Dorsolateral prefrontal cortex (tissue), 122 donors: ENCODE measurements at places on chromosomes 7 and 10.

- peak; percentile 82 for DNase-seq
These were observed 312.0 kb upstream of the ZMIZ1 start for GRCh38 chr10:78756604-78757343.

DNA sequence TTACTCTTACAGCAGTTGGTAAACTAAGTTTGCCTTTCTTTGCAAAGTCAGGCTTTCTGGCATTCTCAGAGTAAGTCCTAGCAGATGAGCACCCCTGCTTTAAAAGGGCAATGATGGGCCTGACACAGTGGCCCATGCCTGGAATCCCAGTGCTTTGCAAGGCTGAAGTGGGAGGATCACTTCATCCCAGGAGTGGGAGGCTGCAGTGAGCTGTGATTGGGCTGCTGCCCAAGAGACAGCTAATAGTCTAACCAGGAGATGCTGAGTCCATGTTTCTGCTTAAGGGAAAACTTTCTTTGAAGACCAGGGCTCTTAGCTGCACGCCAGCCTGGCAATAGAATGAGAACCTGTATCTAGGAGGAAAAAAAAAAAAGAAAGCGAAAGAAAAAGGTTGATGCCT is 100.2 kb upstream of the MPP7 start:
- DNase-seq, result no peak

DNA sequence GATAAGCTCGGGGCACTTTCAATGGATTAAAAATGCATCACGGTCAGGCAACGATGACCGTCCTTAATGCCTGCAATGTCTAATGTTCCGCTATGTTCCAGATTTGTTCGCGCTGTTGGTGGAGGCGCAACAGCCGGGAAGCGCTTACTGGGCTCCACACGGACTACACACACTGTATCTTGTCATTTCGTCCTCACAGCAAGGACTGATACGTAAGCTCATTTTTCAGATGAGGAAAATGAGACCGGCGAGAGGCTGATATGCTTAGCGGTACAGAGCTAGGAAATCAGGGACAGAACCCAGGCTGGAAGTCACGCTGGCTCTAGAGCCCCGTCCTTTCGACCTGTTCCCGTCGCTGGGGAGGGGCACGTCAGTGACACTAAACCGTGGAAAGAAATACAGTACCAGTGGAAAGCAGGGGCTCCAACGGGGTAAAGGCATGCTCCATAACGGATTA is 670 bp downstream of the TPK1 start:
- DNase-seq, result peak; percentile 52

GRCh38 chr7:55552320-55553023 is 19.8 kb downstream of the VOPP1 start:
- DNase-seq, result peak; percentile 62

GRCh38 chr7:106957766-106958165 is 86.7 kb upstream of the PRKAR2B start:
- DNase-seq, result no peak

DNA sequence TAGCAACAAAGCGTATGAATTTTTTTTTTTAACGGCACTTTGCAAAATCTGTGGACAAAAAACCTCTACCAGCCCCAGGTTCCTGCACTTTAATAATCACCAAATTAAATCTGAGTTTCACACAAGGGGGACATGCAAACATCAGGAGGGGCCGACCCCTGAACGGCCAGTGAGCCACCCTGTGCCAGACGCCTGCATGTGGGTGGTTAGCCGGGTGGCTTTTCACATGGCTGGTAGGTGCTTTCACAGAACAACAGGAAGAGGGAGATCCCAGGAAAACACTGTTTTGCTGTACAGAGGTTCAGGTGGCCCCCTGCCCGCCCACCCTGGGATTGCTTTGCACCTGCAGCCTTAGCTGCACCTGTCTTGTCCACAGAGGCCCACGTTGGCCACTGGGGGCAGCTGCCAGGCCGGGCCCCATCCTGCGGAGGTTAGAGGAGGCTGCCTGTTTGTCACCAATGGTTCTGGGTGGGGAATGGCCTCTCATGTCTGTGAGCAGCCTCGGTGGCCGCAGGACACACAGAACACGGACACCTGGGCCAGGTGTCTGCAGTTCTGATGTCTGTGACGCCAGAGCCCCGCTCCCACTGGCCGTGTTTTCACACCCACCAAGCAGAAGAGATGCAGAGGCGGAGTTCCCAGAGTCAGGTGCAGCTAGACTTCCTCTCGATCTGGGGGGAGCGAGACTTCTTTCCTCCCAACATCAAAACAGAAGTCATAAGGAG is 107.7 kb downstream of the FAM53B start:
- no peak for DNase-seq

DNA sequence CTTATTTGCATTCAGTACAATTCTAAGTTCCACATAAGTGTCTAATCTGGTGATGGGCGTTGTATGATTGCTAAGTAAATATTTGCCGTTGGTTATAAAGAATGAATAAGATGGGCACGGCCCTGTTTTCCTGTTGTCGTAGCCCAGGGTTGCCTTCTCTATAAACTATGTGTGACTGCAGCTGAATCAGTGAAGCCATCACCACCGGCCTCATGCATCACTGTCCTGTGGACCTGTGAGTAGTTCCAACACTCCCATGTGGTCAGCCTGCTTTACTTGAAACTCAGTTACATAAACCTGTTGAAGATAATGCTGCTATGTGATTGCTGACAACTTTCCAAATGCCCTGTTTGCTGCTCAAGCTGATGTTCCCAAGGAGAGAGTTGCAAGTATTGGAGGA is 21.6 kb upstream of the KLF6 start:
- no peak for DNase-seq

GRCh38 chr7:140229591-140230515 is 53.1 kb upstream of the KDM7A start:
- DNase-seq, result no peak

DNA sequence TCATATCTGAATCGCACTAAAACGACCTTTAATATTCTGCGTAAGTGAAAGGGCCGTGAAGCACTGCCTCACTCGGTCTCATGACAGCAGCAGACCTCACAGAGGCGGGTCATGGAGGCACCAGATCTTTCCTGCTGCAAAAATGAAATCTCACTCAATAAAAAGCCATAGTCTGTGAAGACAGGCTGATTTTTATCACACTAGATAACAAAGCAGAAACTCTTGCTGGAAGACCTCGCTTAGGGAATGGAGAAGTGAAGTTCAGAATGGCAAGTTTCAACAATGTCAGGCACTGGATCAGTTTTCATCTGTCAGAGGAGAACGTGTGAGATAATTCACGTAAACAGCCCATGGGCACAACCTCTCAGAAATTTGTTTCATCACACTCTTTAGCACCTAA is 8.0 kb downstream of the SEPHS1 start:
- no peak for DNase-seq

GRCh38 chr10:7706534-7707073 is 3.5 kb downstream of the ITIH2 start:
- no peak for DNase-seq

DNA sequence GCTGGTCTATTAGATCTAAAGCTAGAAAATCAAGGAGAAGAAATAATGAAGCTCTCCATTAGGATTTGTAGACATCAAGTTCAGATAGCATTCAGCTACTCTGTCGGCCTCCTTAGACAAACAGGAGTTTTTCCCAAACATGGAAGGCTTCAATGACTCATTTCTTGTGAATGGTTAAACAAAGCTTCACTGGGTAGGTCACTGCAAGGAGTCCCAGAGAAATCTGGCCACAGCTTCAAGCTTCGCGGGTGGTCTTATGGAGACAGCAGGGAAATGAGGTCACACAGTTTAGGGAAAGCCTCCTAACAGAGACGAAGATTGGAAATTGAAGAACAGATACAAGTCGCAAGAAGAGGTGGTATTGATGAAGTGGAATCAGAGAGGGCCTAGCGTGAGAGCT is 22.6 kb upstream of the LRRC72 start:
- no peak for DNase-seq

DNA sequence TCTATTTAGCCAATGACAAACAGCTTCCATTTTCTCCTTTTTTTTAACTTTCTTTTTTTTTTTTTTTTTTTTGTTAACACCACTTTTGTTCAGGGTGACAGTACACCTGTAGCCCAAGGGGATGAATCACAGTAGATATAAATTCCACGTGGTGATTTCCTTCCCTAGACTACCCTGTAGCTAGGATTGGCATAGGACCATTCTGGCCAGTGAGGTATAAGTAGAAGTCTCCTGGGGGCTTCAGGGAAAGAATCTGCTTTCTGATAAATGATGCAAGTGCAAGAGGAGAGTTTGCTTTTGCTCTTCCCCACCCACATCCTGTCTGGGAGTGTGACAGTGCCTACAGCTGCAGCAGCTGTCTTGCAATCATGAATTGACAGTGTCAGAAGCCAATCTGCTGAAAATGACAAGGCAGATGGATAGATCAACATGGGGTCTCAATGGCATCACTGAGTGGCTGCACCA is 63.2 kb upstream of the TOMM7 start:
- DNase-seq, result no peak

- DNase-seq, result no peak
These were observed 964.5 kb downstream of the CNTNAP2 start for GRCh38 chr7:147081117-147081516.

- DNase-seq, result no peak
These were observed 24.6 kb downstream of the SLK start for GRCh38 chr10:103991393-103992128.

DNA sequence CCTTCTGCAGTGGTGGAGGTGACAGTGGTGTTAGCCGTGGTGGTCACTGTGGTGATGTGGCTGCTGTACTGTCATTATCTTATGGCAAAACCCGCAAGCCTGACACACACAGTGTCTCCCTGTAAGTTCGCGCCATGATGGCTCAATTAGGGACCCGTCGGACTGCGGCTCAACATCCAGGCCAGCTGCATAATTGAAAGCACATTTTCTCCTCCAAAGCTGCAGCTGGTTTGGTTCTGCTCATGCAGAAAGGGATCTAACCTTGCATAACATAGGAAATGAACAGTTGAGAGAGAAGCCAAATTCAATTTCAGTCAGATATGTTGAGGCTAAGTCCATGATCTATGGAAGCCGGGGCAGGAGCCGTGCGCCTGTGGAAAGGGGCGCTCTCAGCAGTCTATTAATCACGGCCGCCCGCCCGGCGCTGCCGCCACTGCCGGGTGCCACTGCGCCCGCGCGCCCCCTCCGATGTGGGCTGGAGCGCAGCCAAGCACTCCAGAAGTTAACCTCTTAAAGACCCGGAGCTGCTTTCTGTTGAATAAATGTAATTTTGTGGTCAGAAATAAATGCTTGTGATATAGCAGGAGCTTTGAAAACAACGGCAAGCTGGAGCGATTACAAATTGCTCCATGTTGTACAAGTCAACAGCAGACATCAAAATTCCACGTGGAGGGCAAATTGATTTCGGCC is 227.7 kb downstream of the CUX1 start:
- peak; percentile 56 for DNase-seq

GRCh38 chr7:138089080-138089901 is 13.0 kb downstream of the AKR1D1 start:
- no peak for DNase-seq

GRCh38 chr7:54090652-54091213 is 451.4 kb upstream of the VSTM2A start:
- no peak for DNase-seq

- DNase-seq, result no peak
These were observed 128.8 kb upstream of the SEM1 start for GRCh38 chr7:96838481-96838880.

DNA sequence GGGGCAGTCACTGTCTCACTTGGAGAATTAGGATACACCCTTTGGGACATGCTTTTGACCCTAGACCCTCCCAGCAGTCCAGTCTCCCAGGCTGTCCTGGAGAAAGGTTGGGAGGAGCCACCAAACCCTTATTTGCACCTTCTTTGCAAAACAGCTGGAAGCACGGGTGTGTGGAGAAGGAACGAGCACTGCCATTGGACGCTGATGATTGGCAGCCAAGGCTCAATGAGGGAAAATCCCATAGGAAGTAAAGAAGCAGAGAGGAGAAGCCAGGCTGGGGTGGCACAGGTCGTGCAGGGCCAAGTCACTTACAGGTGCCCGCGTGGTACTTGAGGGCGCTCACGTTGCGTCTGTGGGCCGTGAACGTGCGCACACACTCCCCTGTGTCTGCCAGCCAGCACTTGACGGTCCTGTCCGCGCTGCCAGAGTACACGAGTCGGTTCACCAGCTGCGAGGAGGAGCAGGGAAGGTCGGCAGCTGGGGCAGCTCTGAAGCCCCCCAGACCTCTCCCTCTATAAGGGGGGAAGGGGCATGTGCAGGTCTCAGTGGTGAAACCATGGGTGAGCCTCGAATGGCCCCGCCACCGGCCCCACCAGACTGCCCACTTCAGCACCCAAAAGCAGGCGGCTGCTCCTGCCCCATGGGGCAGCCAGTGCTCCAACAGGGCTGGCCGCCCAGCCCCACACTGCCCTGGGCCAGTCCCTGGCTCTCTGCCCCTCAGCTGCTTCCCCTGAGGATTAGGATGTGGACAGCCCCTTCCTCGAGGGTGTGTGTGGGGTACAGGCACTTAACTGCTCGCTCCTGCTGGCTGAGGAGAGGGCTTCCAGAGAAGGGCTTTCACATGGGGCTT is 24.8 kb downstream of the WDR86 start:
- DNase-seq, result no peak

GRCh38 chr7:23895666-23896096 is 185.7 kb downstream of the STK31 start:
- no peak for DNase-seq

GRCh38 chr10:84846658-84847316 is 518.4 kb downstream of the CCSER2 start:
- no peak for DNase-seq

DNA sequence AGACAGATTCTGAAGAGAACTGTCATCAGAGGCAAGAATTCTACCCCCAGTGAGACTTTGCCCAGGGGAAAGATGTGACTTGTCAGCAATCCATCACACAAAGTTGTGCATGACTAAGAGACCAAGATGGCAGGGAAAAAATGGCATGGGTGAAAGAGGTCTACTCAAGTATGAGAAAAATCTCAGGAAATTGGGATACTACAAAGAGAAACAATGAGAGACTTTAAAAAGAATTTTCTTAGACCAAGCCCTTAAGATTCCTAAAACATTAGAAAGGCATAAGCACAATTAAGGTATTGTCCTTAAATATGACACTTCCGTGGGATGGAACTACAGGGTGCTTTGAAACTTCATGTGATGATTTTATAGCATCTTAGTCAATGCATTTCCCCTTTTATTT is 45.6 kb upstream of the PDE1C start:
- DNase-seq, result no peak
